ENCODE measurements at places on chromosomes 3 and 15.

DNA sequence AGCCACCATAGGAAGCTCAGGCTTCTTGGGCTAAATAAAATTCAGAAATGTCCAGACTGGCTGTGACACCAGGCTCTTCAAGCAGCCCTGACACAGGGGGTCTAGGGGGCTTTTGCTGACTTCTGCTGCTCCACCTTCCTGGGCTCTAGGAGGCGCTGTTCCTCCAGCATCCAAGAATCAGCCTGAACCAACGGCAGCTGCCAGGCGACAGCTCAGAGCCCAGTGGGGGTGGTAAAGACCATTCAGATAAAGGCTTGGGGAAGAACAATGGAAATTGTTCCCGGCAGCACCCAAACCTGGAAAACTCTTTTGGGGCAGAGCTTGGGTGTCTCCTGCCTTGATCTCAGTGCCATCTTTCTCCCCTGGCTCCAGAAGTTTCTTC lies 21.6 kb upstream of the PSTPIP1 start:
- no peak overlapping the region for H3K27ac ChIP-seq
- peak; percentile 79 for DNase-seq
- no peaks in the 10 kb centered on the region for H3K27me3 ChIP-seq

- no peak overlapping the region for H3K4me3 ChIP-seq
- DNase-seq = no peak
- no peaks in the 10 kb centered on the region for H3K36me3 ChIP-seq
- no peaks in the 10 kb centered on the region for H3K27me3 ChIP-seq
- H3K4me1 ChIP-seq = no peaks in the 10 kb centered on the region
These were observed 147.4 kb downstream of the DUT start for GRCh38 chr15:48478581-48478980.

DNA sequence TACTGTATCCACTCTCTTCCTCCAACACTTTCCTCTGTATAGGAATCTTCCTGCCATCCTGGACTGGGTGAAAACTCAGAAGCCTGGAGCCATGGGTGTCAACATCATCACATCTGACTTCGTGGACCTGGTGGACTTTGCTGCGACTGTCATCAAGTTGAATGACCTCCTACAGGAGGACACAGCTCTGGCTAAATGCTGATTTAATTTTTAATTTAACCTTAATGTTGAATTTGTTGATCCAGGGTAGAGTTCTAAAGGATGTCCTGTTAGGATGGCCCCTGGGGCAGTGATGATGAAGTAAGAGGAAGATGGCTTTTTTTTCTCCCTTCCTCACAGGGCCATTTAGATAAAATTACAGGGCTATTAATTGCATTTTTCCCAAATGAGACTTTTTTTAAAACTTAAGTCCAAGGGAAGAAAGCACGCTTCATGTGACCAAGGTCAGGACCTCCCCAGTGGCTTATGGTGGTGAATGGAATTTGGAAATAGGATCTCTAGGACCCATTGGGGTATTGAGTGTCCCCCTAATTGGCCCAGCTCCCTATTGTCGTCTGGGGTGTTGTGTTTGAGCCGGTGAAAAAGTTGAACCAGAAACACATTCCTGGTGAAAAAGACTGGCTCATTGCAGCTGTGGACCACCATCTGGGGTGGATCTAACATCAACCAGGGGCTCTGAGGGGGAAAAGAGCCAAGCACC lies 125.7 kb upstream of the ZBED2 start:
- peaks cover 2% of the 10 kb centered on the region for H3K36me3 ChIP-seq
- no peak for DNase-seq
- H3K4me1 ChIP-seq = peaks cover 11% of the 10 kb centered on the region
- H3K27me3 ChIP-seq = no peaks in the 10 kb centered on the region

- no peaks in the 10 kb centered on the region for H3K36me3 ChIP-seq
- no peak overlapping the region for H3K27ac ChIP-seq
- H3K4me3 ChIP-seq = no peak overlapping the region
- no peaks in the 10 kb centered on the region for H3K27me3 ChIP-seq
These were observed 70.7 kb downstream of the CACNA2D3 start for GRCh38 chr3:54193093-54193492.

- H3K27me3 ChIP-seq = no peaks in the 10 kb centered on the region
- H3K4me1 ChIP-seq = no peaks in the 10 kb centered on the region
- no peak overlapping the region for H3K4me3 ChIP-seq
- no peak overlapping the region for H3K27ac ChIP-seq
These were observed 733.5 kb downstream of the NTRK3 start for GRCh38 chr15:87522997-87523396.

DNA sequence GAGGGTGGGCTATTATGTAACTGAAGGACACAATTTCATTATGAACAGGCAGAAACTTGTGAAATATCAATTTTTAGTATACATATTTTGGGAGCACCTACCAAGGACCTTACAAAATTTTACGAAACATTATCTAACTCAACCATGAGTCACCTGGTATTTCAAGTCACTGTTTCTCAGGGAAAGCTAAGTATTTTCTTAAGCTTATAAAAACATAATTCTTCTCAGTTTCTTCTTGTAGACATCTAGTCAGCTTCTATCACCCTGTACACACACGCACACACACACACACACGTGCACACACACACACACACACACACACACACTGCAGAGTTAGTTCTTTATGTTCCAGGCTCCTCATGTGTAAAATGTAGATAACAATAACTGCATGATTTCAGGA lies 658.3 kb downstream of the TUSC7 start:
- H3K4me3 ChIP-seq = no peak overlapping the region
- no peak for DNase-seq
- H3K27ac ChIP-seq = no peak overlapping the region
- H3K27me3 ChIP-seq = no peaks in the 10 kb centered on the region

- peaks cover 18% of the 10 kb centered on the region for H3K4me1 ChIP-seq
- no peaks in the 10 kb centered on the region for H3K36me3 ChIP-seq
- DNase-seq = no peak
- H3K27me3 ChIP-seq = peaks cover 22% of the 10 kb centered on the region
These were observed 52.8 kb downstream of the SEMA5B start for GRCh38 chr3:122974764-122975162.

DNA sequence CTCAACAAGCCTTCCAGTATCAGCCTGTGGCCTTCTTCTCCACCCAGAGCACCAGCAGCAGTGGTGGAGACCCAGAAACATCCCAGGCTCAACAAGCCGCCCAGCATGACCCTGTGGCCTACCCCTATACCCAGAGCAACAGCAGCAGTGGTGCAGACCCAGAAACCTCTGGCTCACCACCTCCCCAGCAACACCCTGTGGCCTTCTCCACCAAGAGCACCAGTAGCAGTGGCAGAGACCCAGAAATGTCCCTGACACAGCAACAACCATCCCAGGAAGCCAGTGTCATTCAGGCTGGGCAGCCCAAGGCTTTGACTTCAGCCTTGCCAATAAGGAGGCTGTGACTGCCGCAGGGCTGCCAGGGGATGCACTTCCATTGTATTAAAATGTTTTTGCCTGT lies 16.3 kb upstream of the EMC3 start:
- DNase-seq = no peak
- no peak overlapping the region for H3K4me3 ChIP-seq
- H3K27me3 ChIP-seq = no peaks in the 10 kb centered on the region
- no peak overlapping the region for H3K27ac ChIP-seq
- H3K36me3 ChIP-seq = peaks cover 38% of the 10 kb centered on the region
